ENCODE measurements at places on chromosomes 12 and 14.

- DNase-seq = no peak
Measured at GRCh38 chr12:109084425-109084824, 8.8 kb downstream of the ALKBH2 start.

DNA sequence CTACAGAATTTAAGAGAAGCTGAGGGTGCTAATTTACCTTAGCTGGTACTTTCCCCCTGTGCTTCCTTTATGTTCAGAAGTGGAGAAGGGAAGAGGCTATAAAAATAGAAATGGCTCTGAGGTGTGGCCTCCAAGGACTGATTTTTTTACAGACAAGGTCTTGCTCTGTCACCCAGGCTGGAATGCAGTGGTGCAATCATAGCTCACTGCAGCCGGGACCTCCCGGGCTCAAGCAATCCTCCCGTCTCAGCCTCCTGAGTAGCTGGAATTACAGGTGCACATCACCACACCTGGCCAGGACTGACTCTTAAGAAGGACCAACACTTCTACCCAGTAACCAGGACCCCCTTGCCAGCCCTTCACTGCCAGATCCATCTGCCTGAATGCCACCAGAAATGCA, 23.9 kb upstream of the NAP1L1 start:
- no peak for DNase-seq

GRCh38 chr12:32736445-32736844, 19.3 kb downstream of the YARS2 start:
- DNase-seq = no peak

DNA sequence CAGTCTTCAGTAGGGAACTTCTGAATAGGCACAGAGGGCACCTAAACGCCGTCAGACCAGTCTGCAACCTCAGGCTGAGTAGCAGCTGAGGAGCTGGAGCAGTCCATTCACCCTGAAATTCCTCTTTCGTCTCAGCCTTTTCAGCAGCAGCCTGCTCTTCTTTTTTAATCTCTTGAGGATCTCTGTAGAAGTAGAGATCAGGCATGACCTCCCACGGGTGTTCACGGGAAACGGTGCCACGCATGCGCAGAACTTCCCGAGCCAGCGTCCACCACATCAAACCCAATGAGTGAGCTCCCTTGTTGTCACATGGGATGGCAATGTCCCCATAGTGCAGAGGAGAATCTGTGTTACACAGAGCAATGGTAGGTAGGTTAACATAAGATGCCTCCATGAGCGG, 11.1 kb upstream of the MARK3 start:
- DNase-seq = no peak

- DNase-seq = peak; percentile 77
Measured at GRCh38 chr14:67987606-67988005, 168.0 kb downstream of the RAD51B start.

- no peak for DNase-seq
Measured at GRCh38 chr14:96911499-96912149, 114.4 kb downstream of the VRK1 start.

DNA sequence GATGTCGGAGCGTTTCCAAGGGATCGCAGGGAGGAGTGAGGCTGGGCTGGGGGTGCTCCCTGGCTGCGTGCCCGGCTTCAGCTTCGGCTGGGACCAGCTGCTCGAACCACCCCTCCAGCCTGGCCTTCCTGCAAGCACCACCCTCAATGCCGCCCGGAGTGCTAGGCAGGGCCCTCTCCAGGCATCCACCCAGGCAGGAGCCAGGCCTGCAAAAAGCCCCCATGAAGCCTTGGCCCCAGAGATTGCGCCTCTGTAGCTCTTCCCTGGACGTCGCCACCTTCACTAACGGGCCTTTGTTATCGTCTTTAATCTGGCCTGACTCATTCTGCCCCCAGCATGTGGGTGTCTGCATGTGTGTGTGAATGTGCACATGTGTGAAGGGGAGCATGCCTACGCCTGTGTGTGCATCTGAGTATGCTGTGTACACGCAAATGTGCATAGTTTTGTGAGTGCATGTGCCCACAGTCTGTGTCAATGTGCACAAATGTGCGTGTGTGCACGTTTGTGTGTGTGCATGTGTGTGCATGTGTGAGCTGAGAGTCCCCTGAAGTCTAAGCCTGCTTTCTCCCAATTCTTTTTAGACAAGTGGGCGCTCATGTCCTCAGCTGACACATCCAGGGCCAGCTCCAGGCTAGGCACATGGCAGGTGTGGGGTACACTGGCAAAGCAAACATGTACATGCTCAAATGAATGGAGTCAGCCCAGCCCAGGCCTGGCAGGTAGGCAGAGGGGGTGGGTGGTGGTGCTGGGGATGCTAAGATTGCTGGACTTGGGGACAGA, 195.4 kb upstream of the C14orf180 start:
- DNase-seq = no peak

GRCh38 chr12:64269161-64269560, 47.1 kb upstream of the KICS2 start:
- no peak for DNase-seq

DNA sequence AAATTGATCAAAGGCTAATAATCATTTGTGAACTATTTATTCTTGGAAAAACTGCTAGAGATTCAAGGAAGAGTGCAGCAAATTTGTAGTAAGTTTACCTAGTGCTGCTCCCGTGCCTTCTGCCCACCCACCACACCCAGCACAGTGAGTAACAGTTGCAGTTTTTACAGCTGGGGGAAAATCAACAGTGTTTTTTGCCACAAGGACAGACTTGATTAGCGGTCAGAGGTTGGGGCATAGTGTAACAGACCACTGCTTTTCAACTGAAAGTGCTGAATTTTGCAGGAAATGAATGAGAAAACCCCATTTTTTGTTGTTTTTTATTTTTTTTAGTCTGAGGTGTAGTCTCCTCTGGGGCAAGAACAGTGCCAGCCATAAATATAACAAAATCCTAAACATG, 7.5 kb upstream of the KLRK1 start:
- no peak for DNase-seq

DNA sequence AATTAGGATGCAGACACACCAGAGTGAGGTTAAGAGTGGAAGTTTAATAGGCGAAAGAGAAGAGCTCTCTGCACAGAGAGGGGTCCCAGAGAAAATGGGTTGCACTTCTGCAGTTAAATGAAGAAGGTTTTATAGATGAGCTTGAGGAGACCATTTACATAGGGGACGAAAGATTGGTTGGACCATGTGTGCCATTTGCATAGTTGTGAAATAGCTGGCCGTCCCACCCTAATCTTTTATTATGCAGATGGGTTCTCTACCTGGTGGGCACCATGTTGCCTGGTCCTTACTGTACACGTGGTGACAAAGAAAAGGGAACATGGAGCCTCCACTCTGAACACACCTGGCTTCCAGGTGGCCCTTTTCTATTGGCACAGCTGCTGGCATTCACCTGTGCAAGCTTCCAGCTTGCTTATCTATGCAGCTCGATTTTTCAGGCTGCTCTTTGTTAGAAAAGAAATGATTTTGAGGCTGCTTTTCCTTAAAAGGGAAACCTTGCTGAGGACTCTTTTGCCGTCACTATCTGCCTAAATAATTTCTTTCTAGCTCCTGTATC, 67.1 kb upstream of the SRSF5 start:
- no peak for DNase-seq

GRCh38 chr14:71621276-71621675, 311.0 kb upstream of the RGS6 start:
- no peak for DNase-seq

DNA sequence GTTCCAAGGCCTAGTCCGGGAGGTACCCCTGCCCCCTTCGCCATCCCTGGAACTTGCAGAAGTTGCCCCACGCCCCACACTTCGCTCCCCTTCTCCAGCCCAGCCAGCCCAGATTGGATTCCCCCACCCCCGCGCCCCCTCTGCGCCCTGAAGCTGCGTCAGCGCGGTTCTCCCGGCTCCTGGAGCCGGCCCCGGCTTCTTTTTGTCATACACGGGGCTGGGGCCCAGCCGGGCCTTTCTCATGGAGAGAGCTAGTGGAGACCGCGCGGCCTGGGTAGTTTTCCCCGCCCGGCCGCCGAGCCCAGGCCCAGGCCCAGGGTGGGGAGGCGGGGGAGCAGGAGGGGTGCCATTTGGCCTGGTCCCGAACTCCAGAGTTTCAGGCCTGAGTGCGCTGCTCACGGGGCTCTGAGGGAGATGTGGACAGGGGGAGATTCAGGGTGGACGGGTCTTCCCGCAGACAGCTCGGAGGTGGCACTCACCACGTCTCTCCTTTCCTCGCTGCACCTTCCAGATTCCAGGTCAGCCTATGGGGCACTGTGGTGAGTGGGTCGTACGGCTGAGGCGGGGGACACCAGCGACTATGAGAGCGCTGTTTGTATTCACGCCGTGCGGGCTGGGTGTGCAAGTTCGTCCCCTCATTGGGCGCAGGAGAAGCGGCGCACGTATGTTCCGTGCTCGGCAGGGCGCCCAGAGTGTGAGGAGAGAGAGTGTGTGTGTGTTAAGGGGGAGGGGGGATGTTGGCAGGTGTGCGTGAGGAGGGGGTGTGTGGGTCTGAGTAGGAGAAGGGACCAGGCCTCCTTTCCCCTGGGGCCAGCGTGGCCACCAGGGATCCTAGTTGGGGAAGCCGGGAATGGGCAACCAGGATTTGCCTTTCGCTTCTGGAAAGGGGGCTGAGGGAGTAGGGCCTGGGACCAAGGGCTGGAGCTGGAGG, 785 bp upstream of the LHX5 start:
- DNase-seq = no peak

DNA sequence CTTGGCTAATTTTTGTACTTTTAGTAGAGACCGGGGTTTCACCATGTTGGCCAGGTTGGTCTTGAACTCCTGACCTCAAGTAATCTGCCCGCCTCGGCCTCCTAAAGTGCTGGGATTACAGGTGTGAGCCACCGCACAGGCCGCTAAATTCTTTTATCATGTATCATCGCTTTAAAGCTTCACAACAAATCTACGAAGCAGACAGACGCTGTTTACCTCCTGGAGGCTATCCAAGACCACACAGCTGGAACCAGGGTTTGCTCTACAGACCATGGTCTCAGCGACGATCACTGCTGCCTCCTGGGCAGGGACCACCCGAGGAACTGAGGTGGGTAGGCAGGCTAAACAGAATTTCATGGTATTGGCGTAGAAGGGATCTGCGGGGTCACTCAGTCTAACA, 27.2 kb downstream of the KRT80 start:
- no peak for DNase-seq

GRCh38 chr14:84087986-84088531, 1441.9 kb upstream of the FLRT2 start:
- peak; percentile 14 for DNase-seq

- DNase-seq = no peak
Measured at GRCh38 chr14:103697206-103697602, 18.0 kb downstream of the XRCC3 start.

GRCh38 chr12:57127726-57128518, at the start of gene LRP1:
Gene LRP1 (plus strand): TSS chr12:57128483. CDS start chr12:57128965, 482 bp downstream.
- DNase-seq = no peak

- peak; percentile 86 for DNase-seq
Measured at GRCh38 chr14:61965030-61965745, 203.0 kb downstream of the SNAPC1 start.

DNA sequence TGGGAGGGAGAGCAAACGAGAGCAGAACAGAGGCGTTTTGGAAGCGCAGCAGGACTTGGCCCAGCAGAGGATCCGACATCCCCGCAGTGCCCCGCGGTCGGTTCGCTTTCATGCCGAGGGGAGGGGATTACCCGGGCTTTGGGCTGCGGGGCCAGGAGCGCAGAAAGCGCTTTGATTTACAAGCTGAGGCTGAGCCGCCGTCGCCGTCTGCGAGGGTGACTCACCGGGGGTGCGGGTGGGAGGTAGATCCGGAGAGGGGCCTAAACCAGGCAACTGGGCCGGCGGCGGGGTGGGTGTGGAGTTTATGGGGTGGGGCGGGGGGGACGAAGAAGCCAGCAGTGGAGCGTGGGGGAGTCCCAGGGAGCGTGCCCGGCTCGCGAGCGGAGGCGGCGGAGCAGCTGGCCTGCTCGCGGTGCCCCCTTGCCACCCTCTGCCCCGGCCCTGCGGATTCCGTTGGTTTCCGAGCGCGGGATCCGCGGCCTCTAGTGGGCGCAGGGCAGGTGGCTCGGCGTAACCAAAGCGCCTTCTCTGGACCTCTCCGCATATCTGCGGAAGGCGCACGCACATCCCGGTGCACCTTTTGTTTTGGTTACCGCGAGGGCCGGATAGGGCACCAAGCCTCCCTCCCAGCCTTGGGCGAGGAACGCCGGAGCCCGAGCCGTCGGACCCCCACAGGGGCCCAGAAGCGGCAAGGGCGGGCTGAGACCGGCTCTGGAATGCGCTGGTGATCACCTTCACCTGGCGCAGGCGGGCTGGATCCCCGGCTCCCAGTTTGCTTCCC, 2.6 kb downstream of the SIX4 start:
- DNase-seq = no peak

- no peak for DNase-seq
Measured at GRCh38 chr12:112635036-112635435, 156.5 kb upstream of the RPH3A start.

- no peak for DNase-seq
Measured at GRCh38 chr12:72432037-72432604, 160.0 kb downstream of the TRHDE start.

DNA sequence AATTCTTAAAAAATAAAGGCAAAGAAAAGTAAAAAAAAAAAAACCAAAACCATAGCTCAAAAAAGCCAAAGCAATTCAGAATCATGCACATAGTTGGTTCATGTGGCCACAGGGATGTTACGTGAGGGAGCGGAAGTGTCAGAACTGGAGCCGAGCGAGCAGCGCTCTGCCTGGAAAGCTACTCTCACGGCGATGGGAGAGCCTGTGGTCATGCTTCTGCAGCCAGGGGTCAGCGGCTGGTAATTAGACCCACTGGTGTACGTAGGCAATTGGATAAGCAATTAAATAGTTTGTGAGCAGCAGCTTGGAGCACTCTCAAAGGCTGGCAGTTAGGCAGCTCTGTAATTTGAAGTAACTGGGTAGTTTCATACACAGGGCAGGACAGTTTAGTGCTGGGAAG, 58.1 kb downstream of the TRHDE start:
- no peak for DNase-seq

DNA sequence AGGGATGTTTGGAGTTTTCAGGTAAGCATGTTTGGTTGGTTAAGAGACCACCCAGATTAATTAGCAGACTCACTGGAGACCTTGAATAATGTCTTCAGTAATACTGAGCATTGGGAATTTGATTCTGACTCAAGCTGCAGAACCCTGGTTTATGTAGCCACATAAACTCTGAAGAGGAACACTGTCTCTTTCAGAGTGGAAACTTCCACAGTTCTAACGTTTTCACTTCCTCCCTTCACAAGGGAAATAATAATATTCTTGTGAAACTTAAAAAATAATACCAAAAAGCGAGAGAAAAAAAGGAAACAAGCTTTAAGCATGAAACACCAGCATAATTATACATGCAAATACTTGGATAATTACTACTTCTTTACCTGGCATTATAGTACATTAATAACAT, 40.0 kb upstream of the ST8SIA1 start:
- no peak for DNase-seq

GRCh38 chr12:24778486-24779304, 170.2 kb downstream of the BCAT1 start:
- no peak for DNase-seq

- DNase-seq = peak; percentile 78
Measured at GRCh38 chr14:71372411-71372838, 465.2 kb downstream of the PCNX1 start.
